T47D (cell line): ENCODE measurements at places on chromosomes 4 and X.

GRCh38 chr4:78907638-78908037 lies 31.6 kb downstream of the PAQR3 start:
- peak; percentile 57 for DNase-seq

GRCh38 chrX:70479247-70479921 lies 34.7 kb downstream of the DLG3 start:
- DNase-seq = peak; percentile 15

GRCh38 chr4:136150046-136150445 lies 1382.2 kb downstream of the PCDH18 start:
- no peak for DNase-seq

GRCh38 chrX:102696306-102696705 lies 15.9 kb upstream of the GPRASP2 start:
- DNase-seq = no peak

- DNase-seq = no peak
Observed at GRCh38 chr4:117001077-117001476, 84.3 kb downstream of the TRAM1L1 start.

- DNase-seq = peak; percentile 44
Observed at GRCh38 chr4:40448875-40449274, 113.7 kb downstream of the CHRNA9 start.

DNA sequence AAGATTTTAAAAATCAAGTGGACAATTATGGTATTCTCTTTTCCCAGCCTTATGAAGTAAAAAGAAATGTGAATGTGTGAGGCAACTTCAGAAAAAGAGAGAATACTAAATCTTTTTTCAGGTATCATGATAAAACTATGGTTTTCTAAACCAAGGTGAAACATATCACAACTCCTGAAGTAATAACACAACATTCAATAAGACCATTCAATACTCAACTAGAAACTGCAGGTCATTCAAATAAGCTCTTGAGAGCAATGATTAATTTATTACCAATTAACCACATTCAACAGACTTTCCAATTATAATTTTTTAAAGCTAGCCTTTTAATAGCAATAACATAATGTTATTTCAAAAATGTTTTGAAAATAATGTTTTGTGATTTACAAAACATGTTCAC lies 35.8 kb downstream of the SLC10A7 start:
- no peak for DNase-seq

- no peak for DNase-seq
Observed at GRCh38 chrX:129732857-129733256, 5.9 kb upstream of the XPNPEP2 start.

- no peak for DNase-seq
Observed at GRCh38 chr4:153420361-153420760, 45.8 kb upstream of the TMEM131L start.

GRCh38 chrX:63935835-63936234 lies 150.8 kb upstream of the ARHGEF9 start:
- DNase-seq = no peak
